ENCODE measurements at places on chromosomes 1 and 21.

DNA sequence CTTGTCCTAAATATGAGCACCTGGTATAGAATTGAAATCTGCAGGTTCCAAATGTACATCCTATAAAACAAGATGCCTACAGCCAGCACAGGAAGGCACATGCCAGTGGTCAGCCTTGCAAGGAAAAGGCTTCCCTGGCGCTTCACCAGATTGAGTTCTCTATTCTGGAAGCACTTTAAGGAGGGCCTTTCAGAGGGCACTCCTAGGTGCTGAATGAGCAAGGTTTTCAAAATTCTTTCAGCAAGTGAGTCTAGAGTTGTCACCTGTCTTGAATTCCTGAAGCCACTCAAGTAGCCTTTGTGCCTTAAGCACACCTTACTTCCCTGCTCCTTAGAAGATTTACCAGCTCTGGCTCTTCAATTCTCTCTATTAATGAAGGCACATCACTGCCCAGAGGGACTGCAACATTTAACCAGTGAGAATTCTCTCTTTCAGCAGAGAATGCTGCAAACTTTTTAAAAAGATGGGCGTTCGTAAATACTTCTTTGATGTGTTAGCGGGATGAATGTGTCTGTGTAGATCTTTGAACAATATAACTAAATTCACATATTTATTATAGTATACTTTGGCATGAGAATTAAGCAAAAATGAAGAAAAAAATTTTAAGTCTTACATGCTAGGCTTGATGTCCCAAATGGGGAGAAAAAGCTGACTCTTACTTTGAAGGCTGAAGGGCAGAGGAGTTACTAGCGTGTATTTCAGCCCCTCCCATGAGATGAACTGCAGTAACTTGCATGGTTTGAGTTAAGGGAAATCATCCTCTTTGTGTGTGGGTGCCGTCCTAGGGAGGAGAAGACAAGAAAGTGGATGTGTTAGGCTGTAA lies 162.0 kb downstream of the NTPCR start:
- peak; percentile 20 for DNase-seq

DNA sequence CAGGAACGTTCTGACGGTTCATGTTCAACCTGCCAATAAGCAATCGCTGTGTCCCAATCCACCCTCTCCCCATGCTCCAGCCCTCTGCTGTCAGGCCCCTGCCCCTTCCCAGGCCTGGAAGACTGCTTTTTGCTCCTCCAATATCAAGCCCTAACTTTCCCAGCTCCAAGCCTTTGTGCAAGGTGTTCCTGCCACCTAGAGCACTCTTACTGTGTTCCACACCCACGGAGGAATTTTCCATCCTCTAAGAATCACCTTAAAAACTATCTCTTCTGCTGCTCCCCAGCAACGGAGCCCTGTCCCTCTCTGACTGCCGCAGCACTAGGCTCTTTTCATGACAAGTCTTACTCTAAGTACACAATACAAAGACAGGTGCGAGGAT lies 657.9 kb downstream of the AJAP1 start:
- DNase-seq, result no peak

GRCh38 chr1:220925707-220926106 lies 46.5 kb downstream of the HLX start:
- DNase-seq, result peak; percentile 57

GRCh38 chr21:41916888-41917433 lies 36.9 kb downstream of the C2CD2 start:
- no peak for DNase-seq

- no peak for DNase-seq
These were observed 65.9 kb downstream of the TM2D1 start for GRCh38 chr1:61659061-61659460.

GRCh38 chr21:35905096-35905962 lies 155.0 kb downstream of the SETD4 start:
- DNase-seq, result peak; percentile 57

DNA sequence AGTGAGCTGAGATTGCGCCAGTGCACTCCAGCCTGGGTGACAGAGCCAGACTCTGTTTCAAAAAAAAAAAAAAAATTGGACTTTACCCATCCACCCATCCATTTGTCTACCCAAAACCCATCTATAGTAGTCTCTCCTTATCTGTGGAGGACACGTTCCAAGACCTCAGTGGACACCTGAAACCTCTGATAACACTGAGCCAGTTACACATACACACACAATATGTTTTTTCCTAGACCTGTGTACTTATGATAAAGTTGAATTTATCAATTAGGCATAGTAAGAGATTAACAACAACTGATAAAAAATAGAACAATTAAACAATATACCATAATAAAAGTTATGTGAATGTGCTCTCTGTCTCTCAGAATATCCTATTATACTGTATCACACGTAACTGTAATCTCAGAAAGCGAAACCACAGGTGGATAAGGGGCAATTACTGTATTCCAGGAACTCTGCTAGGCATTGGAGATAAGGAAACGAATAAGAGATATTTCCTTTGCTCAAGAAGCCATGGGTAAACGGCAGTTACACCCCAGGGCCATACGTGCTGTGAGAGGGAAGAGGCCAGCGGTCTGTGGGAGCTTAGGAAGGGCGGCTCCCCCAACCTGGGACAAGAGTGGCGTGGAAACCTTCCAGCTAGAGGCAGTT lies 84.2 kb upstream of the DISP3 start:
- DNase-seq, result no peak

DNA sequence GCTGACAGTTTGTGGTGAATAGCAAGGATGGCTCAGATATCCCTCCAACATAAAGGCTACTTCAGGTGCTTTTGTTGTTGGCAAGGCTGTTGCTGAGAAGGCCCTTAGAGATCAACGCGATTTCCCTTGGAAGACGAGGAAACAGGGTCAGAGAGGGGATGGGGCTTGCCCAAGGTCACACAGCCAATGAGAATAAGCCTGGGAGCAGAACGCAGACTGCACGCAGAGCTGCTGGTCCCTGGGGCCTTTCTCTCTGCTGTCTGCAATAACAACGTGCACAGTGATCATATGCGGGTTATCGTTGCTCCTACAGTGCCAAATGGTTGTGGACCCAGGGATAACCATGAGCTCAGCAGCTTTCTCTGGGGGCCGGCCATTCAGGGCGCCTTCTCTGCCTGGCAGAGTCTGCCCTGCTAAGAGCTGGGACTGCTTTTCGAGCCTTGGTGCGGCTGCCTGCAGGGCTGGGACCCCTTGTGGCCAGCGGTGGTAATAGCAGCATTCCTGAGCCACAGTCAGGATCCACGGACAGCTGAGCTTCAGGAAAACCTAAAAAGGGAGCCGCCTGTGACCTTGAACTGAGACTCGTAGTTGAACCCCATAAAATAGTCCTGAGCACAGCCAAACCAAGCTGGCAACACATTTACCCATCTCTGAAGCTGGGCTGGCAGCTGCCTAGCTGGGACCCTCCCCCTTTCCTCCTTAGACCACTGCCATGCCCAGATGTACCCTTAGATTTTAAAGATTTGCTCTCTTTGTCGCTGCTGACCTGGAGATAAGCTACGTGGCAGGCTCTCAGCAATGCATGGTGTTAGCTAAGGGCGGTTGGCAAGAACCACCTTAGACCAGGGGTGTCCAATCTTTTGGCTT lies 39.8 kb downstream of the HTR6 start:
- peak; percentile 36 for DNase-seq

DNA sequence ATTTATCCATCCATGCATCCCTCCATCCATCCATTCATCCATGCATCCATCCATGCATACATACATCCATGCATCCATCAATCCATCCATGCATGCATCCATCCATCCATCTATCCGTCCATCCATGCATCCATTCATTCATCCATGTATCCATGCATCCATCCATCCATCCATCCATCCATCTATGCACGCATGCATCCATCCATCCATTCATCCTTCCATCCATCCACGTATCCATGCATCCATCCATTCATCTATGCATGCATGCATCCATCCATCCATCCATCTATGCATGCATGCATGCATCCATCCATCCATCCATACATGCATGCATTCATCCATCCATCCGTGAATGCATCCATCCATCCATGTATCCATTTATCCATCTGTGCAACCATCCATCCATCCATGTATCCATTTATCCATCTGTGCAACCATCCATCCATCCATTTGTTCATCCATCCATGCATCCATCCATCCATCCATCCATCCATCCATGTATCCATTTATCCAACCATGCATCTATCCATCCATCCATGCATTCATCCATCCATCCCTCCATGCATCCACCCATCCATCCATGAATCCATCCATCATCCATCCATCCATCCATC lies 30.3 kb upstream of the TINAGL1 start:
- DNase-seq, result no peak

DNA sequence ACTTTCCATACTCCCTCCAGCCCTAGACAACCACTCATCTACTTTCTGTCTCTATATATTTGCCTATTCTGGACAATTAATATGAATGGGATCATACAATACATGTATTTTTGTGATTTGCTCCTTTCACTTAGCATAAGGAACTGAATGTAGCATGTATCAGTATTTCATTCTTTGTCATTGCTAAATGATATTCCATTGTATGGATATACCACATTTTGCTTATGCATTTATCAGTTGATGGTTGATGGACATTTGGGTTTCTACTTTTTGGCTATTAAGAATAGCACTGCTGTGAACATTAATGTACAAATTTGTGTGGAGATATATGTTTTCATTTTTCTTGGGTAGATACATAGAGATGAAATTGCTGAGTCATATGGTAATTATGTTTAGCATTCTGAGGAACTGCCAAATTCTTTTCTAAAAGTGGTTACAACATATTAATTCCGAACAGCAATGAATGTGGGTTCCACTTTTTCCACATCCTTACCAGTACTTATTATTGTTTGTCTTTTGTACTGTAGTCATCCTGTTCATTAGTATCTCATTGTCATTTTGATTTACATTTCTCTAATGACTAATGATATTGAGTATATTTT lies 121.0 kb downstream of the LRRC40 start:
- DNase-seq, result no peak

- no peak for DNase-seq
These were observed 2.4 kb upstream of the COL6A1 start for GRCh38 chr21:45979141-45979631.

DNA sequence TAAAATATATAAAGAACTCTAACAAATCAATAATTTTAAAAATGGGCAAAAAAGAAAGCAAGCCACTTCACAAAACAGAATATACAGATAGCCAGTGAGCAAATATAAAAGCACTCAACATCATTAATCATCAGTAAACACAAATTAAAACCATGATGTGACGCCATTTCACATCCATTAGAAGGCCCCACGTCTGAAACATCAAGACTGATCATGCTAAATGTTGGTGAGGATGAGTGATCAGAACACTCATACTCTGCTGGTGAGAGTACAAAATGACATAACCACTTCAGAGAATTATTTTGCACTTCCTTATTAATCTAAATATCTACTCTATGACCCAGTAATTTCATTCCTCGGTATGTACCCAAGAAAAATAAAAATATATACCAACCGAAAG lies 512.2 kb upstream of the NR5A2 start:
- no peak for DNase-seq

DNA sequence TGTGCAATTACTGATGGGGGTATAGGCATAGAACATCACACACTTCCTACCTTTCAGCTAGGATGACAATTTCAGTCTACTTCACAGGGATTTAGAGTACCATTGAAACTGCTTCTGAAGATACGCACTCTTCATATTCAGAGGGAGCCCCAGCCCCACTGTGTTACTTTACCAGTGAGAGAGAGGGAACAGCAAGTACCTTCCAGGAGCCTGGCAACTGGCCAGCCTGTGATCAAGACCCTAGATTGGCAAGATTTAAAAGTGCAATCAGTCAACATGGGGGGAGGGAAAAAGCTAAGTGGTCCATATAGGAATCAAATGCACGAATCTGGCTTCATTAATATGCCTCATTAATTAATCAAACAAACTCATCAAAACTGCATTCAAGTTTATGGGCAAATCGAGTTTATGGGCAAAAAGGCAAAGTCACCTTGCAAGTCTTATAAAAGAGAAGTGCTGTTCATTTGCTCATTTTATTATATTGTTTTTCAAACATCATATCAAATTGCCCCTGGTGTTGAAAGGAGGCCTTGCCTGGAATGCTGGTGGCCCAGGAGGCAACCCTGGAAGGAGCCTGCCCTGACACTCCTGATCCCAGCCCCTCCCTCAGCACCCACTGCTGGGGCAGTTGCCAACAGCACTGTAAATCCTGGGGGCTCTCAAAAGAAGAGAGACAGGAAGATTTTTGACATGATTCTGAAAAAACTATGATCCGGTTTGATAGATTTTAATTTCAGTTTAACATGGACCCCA lies 184.9 kb upstream of the DPT start:
- no peak for DNase-seq

DNA sequence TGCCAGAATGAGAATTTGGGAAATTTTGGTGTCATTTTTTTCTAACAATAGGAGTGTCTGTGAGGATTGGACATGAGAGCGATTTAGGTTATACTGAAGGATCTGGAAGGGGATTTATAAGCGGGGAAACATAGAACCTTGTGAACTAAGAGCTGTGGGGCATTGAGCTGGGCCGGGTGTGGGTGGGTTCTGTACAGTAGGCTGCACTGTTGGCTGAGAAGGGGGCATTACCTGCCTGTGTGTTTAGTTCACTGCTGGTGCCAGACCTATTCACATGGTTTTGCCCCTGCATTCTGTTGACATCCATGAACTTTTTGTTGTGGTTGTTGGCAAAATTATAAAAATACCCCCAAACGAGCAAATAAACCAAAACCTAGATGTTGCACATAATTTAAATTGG lies 8.8 kb downstream of the PBX1 start:
- no peak for DNase-seq

DNA sequence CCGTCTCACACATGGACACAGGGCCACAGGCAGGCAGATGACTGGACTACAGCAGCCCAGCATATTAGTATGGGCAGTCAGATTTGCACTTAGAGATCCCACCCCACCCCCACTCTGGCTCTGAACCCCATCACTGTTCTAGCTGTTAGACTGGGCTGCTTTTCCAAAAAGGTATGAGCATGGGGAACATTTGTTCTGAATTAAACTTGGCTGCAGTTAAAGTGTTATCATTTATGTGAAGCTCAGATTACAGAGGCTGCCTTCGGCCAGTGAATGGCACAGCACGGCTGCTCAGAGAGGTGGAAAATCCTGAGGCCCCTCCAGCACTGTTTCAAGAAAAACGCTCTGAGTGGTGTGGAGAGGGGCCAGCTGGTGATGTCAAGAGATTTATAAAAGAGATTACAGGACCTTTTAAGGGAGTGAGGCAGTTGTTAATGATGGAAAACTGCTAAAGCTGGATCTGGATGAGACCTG lies 6.9 kb upstream of the NOS1AP start:
- DNase-seq, result no peak

GRCh38 chr1:57238233-57238781 lies 185.6 kb downstream of the DAB1 start:
- DNase-seq, result no peak

- DNase-seq, result peak; percentile 59
These were observed 32.8 kb upstream of the IFNAR2 start for GRCh38 chr21:33196941-33197374.

DNA sequence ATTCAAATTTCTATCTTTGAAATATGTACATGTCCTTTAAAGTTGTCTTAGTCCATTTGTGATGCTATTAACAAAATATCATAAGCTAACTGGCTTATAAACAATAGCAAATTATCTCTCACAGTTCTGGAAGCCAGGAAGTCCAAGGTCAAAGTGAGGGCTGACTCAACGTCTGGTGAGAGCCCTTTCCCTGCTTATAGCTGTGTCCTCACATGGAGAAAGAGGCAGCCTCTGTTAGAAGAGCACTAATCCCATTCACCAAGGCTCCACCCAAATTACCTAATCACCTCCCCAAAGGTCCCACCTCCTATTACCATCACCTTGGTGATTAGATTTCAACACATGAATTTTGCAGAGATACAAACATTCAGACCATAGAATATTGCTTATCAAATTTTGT lies 450.1 kb upstream of the BEND5 start:
- DNase-seq, result no peak
